Daoy (cell line): ENCODE measurements at places on chromosomes 2 and 18. TPM values are rescaled to one million over a fixed set of nuclear protein-coding genes. Genes with fewer than 3 reads are reported as not detected.

IL1R1 gene
- 1.1 and 3.2 TPM in 2 replicates for total RNA-seq

GRCh38 chr2:241149675-241149924, 328 bp upstream of the PASK start:
- DNase-seq, result no peak

RTP5 gene
- not detected in 2 replicates for total RNA-seq

SCYGR4 gene
- total RNA-seq, result not detected in 2 replicates

C2orf49 gene
- total RNA-seq, result 10.1 and 19.9 TPM in 2 replicates

GRCh38 chr18:63107171-63107845, 212.3 kb downstream of the BCL2 start:
- DNase-seq, result no peak

RAX gene
- total RNA-seq, result not detected in 2 replicates

DNA sequence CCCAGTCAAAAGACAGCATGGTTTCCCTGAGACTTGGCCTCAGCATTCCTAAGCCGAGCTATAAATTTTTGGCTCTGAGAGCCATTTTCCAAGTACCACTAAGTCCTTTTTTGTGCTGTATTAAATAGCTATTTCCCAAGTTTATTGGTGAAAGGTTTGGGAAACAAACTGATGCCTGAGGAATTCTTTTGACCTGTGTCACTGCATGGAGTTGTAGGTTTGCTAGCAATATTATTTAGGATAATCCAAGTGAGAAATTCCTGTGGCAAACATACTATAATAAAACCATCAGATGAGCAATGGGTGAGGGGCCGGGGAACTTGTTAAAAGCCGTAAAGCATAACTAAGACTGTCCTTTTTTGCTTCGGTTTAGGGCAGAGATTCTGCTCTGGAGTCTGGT, 28.4 kb downstream of the ARHGAP28 start:
- no peak for DNase-seq

- DNase-seq, result no peak
These were observed 265.0 kb upstream of the TRIB2 start for GRCh38 chr2:12451726-12452125.
